ENCODE measurements at places on chromosomes 1 and 21. TPM values are rescaled to one million over a fixed set of nuclear protein-coding genes. Genes with fewer than 3 reads are reported as not detected.

- DNase-seq, result peak; percentile 52
Measured at GRCh38 chr1:68231627-68232288, 565 bp downstream of the WLS start.

Gene RNF186
- total RNA-seq, result not detected

Gene HORMAD1
- not detected for total RNA-seq

DNA sequence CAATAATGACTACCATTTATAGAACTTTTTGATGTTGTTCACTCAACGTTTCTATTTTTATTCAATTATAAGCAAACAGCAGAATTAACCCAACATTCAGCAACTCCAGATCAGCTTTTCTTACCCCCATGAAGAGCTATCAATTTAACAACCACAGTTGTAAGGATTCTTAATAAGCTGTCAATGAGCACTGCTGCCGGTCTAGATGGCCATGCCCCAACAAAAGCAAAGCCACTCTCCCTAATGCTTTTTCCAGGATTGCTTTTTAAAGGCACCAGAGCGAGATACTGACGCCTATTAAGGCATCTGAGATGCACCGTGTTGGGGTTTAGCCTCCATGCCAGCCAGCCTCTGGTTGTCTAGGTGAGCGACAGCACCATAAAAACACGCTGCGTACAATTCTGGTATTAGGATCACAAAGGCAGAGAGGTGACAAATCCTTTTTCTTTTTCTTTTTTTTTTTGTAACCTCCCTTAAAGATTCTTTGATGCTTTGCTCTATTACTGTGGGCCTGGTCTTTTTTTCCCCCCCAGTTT, 39.5 kb downstream of the PTPRC start:
- DNase-seq, result no peak

GRCh38 chr21:33110340-33110715, 40.4 kb downstream of the OLIG1 start:
- no peak for DNase-seq

GRCh38 chr1:41515131-41515678, 30.7 kb upstream of the EDN2 start:
- no peak for DNase-seq

Gene RXFP4
- not detected for total RNA-seq

- no peak for DNase-seq
Measured at GRCh38 chr1:199688133-199688676, 339.3 kb upstream of the NR5A2 start.

Gene LCE2B
- not detected for total RNA-seq

DNA sequence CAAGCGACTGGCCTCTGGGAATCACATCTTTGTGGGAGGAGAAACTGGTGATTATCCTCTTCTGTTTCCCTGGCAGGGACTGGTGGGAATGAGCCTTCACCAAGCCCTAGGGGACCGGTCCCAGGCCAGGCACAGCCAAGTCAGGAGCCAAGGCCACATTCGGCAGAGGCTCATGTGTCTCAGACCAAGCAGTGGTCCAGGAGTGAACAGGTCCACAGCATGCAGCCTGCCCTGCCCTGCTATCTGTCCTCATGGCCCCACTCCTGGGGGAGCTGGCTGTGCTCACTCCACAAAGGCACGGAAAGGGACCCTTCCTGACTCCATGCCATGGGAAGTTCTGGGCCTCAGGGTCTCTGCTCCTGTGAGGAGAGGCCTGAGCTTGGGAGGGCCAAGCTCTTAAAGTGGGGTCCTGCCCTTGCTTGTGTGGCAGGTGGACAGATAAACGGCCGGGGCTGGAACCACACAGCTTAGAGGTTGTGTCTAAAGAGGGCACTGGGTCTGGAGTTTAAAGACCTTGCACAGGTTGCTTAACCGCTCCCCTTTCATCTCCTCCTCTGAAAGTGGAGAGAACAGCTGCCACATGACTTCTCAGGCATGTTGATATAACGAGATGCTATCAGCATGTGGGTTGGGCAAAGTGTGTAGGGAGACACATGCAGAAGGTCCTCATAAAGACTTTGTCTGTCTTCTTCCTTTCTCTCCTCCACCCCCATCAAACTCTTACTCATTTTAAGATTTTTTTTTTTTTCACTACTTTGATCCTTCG, 57.5 kb downstream of the CASQ2 start:
- DNase-seq, result no peak

Measured in mesothelial cell of epicardium (in vitro differentiated cells).